ENCODE measurements at places on chromosomes 7 and 10. TPM values are rescaled to one million over a fixed set of nuclear protein-coding genes. Genes with fewer than 3 reads are reported as not detected.

GRCh38 chr7:100444311-100445278 lies 8.3 kb upstream of the PPP1R35 start:
- no peak for DNase-seq

DNA sequence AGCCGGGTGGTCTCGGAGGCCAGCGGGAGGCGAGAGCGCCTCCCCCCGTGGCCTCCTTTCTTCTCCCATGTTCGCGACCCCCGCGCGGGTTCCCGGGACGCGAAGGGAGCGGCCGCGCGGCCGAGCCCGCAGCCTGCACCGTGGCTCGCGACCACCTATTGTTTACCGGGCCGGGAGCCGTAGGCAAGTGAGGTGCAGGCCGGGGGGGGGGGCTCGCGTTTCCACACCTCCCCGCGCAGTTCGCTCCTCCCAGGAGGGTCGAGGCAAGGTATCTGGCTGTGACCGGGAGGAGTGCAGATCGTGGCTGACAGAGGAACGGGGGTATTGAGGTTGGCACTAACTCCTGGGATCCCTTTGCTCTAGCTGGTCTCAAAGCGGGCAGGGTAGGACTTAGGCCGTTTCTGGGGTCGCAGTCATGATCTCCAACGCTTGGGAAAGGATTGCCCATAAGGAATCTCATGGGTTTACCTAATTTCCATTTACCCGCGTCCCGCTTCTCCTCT lies 734 bp downstream of the PTPN12 start:
- DNase-seq, result peak; percentile 54

DNA sequence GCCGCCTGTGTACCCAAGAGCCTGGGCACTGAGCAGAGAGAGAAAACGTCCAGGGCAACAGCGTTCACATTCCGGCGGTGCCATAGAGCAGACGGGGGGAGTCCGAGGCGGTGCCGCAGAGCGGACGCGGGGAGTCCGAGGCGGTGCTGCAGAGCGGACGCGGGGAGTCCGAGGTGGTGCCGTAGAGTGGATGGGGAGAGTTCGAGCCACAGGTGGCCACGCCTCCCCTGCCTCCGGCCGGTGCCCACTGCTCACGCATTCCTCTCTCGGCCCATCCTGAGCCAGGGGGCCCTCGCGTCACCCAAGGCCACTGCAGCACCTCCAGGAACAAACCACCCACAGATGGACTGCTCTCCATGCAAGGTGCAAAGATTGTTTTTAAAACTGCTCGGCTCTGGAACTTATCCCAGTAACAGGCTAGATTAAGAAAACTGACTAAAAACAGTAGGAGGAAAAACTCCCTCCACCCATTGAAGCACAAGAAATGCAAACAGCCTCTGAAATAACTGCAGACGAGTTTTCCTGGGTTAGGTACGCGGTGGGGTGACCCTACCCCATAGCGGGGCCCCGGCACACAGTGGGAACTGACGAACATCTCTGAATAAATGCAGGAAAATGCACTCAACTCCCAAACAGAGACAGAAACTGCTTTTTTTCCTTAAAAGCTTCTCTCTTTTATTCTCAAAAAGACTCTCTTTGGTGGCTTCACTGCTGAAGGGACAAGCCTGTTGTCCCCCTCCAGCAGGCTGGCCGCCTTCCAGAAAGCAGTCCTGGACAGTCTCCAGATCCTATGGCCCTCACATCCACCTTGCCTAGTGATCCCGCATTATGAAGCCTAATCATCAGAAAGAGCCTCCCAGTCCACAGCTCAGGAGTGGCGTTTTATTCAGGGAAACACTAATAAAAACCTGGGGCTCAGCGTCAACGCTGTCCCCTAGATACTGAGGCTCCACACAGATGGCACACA lies 55.9 kb downstream of the DIP2C start:
- no peak for DNase-seq

Gene GPC2
- 17.2 TPM for total RNA-seq

Gene FAM241B
- 1.2 TPM for total RNA-seq

DNA sequence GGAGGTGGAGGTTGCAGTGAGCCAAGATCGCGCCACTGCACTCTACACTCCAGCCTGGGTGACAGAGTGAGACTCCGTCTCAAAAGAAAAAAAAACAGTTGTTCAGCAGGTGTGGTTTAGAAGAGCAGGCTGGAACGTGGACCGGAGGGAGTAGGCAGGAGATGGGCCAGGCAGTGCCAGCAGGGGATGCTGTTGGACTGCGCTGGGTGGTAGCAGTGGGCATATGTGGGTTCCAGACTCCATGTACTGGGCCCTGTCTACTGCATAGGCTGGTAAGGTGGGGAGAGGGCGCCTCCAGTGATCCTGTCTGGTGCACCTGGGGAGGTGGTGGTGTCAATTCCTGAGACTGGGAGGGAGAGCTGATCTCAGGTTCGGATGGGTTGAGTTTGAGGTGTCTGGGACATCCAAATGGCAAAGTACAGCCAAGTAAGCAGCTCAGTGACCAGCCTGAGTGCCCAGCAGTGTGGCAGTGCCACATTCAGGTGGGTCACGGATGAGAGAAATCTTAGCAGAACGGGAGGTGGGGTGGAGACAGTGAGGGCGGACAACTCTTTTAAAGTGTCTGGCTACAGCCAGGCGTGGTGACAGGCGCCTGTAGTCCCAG lies 25.9 kb downstream of the SFXN4 start:
- peak; percentile 28 for DNase-seq

- no peak for DNase-seq
Measured at GRCh38 chr10:129884398-129885078, 79.5 kb downstream of the EBF3 start.

- no peak for DNase-seq
Measured at GRCh38 chr7:29940199-29940598, 49.4 kb downstream of the SCRN1 start.

DNA sequence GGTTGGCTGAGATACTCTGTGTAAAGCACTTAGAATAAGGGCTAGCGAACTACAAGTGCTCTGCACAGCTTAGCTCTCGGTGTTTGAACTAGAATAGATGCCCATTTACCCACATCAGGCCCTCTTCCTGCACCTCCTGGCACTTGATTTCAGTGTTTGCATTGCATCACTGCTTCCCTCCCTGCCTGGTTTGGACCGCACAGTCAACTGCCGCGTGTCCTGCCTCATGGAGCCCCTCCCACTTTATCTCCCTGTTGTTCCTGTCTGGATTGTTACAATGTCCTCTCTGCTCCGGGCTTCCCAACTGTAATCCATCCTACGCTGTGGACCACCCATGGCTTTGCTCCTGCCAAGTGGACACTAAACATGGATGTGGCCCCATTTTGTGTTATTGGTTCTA lies 2.3 kb downstream of the FAM107B start:
- DNase-seq, result no peak

Gene SEMA4G
- 2.5 TPM for total RNA-seq

GRCh38 chr7:81611040-81611439 lies 158.8 kb downstream of the HGF start:
- no peak for DNase-seq

DNA sequence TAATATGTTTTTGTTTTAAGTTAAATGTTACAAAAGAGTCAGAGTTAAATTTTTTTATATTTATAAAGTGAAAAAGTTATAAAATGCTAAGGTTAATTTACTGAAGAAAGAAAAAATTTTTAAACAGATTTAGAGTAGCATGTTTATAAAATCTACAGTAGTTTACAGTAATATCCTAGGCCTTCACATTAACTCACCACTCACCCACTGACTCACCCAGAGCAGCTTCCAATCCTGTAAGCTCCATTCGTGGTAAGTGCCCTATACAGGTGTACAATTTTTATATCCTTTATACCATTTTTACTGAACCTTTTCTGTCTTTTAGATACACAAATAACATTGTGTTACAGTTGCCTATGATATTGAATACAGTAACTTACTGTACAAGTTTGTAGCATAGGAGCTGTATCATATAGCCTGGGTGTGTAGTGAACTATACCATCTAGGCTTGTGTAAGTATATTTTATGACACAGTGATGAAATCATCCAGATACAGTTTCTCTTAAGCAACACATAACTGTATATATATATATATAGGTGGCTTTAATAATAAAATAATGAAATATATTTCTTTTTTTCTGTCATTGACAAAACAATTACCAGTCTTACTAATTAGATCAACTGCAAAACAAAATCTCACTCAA lies 79.6 kb downstream of the PTEN start:
- DNase-seq, result no peak

Gene FBXL13
- 0.76 TPM for total RNA-seq

GRCh38 chr10:90023950-90024349 lies 322.6 kb downstream of the KIF20B start:
- DNase-seq, result peak; percentile 2

- DNase-seq, result no peak
Measured at GRCh38 chr7:156703209-156703608, 62.6 kb downstream of the RNF32 start.

Gene PVRIG
- total RNA-seq, result not detected

- peak; percentile 66 for DNase-seq
Measured at GRCh38 chr7:133051066-133051465, 30.8 kb downstream of the CHCHD3 start.

Gene CHST15
- 2.2 TPM for total RNA-seq

GRCh38 chr7:131945313-131945911 lies 389.0 kb upstream of the PODXL start:
- DNase-seq, result peak; percentile 87

DNA sequence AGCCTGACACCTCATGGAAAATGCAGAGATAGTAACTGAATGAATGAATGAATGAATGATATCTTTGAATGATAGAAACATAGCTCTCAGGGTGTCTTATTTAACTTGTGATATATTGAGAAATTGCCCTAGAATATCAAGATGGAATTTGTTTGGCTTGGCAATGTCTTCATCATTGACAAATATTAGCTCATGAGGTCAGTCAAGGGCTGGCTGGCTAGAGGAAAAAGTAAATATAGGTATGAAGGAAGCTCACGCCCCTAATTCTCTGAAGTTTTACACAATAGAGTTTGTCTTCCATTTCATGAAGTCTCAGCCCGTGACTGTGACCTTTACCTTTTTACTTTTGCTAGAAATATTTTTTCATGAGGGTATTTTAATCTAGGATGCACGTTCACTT lies 305.2 kb downstream of the ADARB2 start:
- DNase-seq, result no peak

Gene COL26A1
- 0.10 TPM for total RNA-seq

GRCh38 chr7:101333912-101334311 lies 12.3 kb upstream of the IFT22 start:
- DNase-seq, result no peak

Gene ATAD1
- total RNA-seq, result 28.2 TPM

GRCh38 chr7:116259871-116260440 lies 49.6 kb downstream of the TES start:
- no peak for DNase-seq

Gene UCN3
- 0.10 TPM for total RNA-seq

DNA sequence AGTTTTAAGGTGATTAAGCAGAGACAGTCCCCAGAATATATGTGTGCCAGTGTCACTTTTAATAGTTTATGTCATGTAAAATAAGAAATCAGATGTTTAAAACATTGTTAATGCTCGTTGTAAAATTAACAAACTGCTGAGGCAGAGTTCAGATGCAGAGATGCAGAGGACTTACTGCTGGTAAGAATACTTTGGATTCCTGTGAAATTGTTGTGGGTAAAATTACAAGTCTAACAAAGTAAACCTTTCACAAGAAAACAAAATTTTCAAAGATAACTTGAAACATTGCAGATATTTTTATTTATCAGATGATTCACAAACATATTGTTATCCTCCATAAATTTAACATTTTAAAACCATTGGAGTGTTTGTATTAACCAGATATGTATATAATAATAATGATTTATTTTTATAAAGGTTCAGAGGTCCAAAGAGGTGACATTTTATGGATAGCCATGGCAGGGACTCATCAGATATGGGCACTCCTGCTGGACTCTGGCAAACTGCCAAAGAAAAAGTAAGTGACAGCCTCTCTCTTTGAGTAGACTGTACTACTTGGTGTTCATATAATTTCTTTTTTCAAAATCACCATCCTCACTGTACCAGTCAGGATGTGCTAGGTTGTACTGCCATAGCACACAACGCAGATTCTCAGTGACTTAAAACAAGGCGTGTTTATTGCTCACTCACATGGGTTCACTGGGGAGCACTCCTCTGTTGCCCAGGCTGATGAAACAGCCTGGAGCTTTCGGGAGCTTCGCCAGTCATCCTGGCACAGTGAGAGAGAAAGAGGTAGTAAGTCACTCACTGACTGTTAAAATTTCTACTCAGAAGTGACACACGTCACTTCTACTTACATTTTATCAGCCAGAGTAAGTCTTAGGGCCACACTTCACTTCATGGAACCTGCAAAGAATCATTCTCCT lies 43.5 kb downstream of the NHLRC2 start:
- no peak for DNase-seq

DNA sequence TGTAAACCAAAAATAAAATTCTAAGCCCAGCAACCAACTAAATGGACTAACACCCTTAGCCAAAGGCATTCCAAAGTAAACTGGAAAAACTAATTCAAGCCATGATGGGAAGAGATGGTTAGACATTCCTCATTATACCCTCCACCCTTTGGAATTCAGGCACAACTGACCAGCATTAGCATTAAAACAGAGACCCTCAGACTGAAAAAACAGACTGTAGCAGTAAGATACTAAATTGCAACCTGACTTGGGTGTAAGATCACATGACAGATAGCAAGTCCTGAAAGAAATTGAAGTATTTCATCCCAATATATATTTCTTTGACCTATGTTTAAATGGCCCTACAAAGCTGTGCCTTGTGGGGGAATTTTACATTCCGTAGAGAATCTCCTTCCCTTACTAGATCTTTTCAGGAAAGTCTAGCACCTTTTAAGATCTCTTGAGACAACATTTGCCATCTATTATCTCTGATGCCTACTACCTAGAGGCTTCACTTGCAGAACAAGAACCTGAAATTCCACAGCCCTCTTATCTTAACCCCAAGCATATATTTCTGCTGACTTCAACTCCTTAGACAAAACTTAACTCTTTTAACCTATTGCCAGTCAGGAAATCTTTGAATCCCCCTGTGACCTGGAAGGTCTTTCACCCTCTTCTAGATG lies 750.2 kb upstream of the IGFBP3 start:
- DNase-seq, result no peak

GRCh38 chr7:91127959-91128358 lies 136.3 kb upstream of the FZD1 start:
- DNase-seq, result no peak

DNA sequence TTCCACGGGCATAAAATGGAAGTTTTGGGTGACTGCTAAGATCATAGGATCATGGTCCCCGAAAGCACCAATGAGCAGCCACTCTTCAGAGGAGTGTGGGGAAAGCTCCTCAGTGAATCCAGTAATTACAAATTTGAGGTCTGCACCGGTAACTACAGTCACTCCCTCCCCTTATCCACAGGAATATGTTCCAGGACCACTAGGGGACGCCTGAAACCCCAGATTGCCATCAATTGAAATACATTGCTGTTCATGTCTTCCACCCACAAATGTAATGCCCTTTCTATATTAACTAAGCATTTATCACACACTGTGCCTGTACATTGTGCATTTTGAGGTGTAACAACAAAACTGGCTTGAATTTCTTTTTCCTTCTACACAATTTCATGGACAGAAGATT lies 447.9 kb upstream of the PFKP start:
- peak; percentile 12 for DNase-seq

DNA sequence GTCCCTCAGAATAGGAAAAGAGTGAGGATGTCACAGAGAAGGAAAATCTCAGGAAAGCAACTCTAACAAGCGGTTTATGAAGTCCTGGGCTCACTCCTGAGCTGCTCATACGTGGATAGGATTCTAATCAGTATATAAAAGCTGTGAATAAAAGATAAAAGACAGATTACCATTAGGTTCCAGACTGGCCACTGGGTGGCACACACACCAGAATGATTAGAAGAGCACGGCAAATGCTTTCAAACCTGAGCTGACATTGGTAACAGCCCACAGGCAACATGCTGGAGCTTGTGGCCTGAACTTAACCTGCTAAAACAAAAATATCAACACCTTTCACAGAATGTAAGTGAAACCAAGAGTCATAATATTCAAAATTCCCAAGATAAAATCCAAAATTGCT lies 370.8 kb downstream of the GRID1 start:
- no peak for DNase-seq

All from SJCRH30 (cell line).